Cortex of kidney (tissue), 1 donor: ENCODE measurements at places on chromosomes 3 and 15.

- DNase-seq = no peak
These were observed 369.1 kb downstream of the RORA start for GRCh38 chr15:60859996-60860494.

- no peak for DNase-seq
These were observed 1.6 kb upstream of the FHIT start for GRCh38 chr3:61252836-61253235.

- DNase-seq = no peak
These were observed 245.1 kb downstream of the XXYLT1 start for GRCh38 chr3:195025884-195026200.

DNA sequence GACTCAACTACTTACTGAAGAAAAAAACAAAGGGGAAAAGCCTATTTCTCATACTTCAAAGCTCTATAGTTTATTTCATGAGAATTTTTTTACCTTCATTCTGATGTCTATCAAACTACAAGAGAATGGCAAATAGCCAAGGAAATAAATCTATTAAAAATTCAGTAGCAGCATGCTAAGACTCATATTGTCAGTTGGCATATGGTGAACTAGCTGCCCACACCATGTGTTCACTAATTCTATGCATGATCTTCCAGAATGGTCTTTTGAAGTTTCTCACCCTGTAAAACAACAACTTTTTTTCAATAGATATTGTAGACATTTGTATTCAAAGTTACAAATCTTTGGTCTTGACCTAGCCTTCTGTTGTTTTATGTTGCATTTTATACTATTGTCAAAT lies 386.2 kb downstream of the RSL24D1 start:
- no peak for DNase-seq

GRCh38 chr3:42708611-42709151 lies 6.1 kb upstream of the HHATL start:
- DNase-seq = no peak

DNA sequence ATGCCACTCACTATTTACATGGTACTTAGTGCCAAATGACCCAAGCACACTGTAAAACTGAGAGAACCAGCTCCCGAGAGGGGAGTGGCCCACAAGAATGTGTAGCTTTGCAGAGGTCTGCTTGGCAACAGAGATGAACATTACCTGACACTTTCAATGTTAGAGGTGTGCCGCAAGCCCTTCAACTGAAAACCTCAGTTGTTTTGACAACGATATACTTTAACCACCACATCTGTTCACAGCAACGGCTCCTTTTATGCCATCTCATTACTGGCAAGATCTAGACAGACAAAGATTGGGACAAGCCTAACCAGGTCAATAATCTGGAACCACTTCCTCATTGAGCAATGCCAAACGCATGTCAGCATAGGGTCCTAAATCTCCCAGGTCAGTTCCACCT lies 23.7 kb downstream of the NEK10 start:
- DNase-seq = no peak

DNA sequence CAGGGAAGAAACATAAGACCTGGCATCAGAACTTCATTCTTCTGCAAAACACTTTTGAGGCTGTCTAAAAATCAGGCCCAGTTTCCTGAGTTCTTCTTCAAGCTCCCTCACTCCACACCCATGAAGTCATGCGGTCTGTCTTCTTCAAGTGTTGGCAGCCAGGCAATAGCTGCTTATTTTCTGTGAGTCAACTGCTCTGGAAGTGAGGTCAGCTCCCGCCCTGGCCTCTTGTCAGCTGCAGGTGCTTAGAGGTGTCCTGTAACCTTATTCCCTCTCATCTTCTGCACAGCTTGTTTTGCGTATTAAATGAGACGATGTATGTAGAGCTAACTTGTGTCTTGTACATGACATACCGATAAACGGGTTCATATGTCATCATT lies 226.1 kb downstream of the ADAMTS17 start:
- no peak for DNase-seq

DNA sequence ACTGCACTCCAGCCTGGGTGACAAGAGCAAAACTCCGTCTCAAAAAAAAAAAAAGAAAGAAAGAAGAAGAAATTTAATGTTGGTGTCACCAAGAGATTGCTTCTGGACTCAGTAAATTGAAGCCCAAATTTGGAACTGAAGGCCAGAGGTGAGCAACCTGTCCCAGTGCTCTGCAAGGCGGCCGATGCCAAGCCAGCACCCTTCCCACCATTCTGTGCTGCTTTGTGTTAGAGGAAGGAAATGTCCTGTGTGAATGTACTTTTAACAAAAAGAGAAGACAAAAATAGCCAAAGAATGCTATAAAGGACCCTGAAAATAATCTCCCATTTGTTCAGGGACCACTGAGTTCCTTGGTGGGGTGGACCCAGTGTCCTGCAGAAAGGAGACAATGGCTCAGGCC lies 44.6 kb downstream of the CDC25A start:
- DNase-seq = no peak

- DNase-seq = no peak
These were observed 21.9 kb downstream of the ZFAND6 start for GRCh38 chr15:80081390-80081789.

DNA sequence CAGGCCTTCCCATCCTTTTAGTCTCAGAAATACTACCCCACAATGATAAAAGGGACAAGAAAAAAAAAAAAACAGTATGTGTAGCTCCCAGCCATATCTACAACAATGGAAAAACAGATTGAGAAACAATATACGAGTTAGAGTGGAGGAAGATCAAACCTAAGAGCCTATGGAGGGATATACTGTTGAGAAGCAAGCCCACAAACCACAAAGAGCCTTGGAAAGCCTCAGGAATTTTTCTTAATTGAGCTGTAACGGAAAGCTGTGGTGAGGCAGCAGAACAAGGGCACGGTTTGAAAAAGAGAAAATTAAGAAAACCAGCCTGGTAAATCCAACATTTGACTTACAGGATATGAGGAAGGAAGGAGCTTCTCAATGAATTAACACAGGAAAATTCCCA lies 21.4 kb downstream of the KPNA1 start:
- no peak for DNase-seq

DNA sequence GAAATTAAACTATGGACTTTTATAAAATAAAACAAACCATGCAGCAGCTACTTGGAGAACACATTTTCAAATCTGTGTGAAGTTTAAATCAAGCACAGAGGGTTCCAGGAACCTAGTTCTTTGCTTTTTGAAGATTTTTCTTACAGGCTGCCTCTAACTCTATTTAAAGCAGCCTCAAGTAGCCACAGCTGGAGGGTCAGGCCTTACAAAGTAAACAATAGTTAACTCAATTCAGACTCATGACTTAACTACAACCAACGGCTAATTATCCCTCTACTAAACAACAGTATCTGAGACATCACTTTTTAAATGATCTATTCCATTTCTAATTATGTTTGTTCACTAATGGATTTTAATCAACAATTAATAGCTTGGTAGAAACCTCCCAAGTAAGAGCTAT lies 9.8 kb downstream of the LRIG1 start:
- no peak for DNase-seq

- no peak for DNase-seq
These were observed 81.0 kb downstream of the PLXNA1 start for GRCh38 chr3:127063916-127064315.

- no peak for DNase-seq
These were observed 20.7 kb downstream of the POPDC2 start for GRCh38 chr3:119639494-119640350.

GRCh38 chr15:25946241-25946805 lies 83.2 kb upstream of the ATP10A start:
- DNase-seq = no peak

DNA sequence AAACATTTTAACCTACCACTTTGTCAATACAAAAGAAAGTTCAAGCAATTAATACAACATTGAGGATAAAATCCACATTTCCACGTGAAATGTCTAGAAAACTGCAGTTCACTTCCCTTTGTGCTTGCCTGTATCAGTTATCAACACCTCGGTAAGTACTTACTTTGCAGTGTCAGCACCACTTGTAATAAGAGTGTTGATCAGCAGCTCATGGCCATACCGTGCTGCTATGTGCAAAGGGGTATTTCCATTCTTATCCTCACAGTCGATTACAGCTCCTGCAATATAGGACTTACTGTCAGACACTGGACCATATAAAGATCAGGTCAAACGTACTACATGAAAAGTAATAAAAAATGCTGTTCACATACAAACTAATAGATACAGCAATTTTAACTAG lies 84.4 kb downstream of the ANKRD28 start:
- DNase-seq = no peak

DNA sequence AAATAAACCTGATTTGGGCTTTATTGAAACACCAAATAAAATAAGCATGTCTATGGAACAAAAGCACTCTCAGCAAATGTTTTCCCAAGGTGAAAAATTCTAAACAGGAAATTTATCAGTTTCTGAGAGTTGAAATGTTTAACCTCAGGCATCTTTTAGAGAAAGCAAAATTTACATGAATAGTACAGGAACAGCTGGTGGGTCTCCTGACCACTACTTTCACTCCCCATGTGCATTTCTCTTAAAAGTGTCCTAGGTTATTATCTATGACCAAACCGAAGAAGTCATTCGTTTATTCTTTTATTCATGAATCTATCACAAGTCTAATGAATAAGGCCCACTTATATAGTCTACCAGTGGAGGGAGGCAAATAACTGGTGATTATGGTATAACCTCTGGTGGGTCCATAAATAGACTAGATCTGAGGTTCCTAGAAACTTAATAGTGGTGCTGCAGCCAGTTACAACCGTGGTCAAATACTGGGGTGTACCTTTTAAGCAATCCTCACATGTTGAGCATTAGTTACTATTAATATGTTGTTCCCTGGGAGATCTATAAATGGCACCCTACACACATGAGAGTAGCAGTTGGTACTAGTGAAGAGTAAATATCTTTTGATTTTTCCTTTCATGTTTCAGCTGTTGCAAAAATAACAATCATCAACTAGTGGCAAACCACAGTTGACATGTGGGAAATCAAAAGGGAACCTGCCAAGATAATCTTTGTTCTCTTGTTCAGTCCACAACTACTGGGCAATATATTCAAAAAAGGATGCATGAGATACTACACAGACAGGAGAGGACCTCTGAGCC lies 169.3 kb upstream of the STAC start:
- no peak for DNase-seq

- DNase-seq = no peak
These were observed 109.8 kb downstream of the XRN1 start for GRCh38 chr3:142337994-142338393.

- DNase-seq = no peak
These were observed 33.6 kb downstream of the ADAMTS17 start for GRCh38 chr15:100308213-100308600.

DNA sequence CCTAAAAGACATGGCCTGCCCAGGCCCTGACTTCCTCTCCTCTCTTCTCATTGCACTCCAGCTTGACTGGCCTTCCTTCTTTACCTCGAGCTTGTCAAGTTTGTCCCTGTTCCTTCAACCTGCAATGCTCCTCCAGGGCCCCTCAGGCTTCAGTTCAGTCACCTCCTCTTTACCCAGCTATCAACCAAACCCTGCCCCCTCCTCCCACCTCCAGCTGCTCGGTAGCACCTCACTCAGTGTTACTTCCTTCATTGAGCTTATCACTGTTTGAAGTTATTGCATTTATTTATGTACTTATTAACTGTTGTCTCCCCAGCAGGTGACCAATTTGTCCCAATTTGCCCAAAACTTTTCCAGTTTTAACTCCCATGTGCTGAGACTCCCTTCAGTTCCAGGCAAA lies 95.8 kb upstream of the UBE2E1 start:
- DNase-seq = no peak

- DNase-seq = no peak
These were observed 1045.7 kb upstream of the CFAP20DC start for GRCh38 chr3:60095516-60095915.

GRCh38 chr15:59722037-59722436 lies 32.9 kb upstream of the BNIP2 start:
- no peak for DNase-seq

DNA sequence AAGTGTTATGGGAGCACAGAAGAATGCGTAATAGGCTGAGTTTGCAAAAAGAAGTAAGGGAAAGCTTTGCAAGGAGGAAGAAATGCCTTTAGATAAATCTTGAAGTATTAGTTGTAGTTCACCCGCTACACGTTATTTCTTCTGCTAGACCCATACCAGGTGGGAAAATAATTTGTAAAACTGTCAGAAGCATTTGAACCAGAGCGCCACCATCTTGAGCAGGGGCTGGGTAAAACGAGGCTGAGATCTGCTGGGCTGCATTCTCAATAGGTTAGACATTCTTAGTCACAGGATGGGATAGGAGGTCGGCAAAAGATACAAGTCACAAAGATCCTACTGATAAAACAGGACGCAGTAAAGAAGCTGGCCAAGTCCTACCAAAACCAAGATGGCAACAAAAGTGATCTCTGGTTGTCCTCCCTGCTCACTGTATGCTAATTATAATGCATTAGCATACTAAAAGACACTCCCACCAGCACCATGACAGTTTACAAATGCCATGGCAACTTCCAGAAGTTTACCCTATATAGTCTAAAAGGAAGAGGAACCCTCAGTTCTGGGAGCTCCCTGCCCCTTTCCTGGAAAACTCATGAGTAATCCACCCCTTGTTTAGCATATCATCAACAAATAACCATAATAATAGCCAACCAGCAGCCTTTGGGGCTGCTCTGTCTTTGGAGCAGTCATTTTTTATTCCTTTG lies 50.0 kb upstream of the ZNF280D start:
- DNase-seq = no peak

DNA sequence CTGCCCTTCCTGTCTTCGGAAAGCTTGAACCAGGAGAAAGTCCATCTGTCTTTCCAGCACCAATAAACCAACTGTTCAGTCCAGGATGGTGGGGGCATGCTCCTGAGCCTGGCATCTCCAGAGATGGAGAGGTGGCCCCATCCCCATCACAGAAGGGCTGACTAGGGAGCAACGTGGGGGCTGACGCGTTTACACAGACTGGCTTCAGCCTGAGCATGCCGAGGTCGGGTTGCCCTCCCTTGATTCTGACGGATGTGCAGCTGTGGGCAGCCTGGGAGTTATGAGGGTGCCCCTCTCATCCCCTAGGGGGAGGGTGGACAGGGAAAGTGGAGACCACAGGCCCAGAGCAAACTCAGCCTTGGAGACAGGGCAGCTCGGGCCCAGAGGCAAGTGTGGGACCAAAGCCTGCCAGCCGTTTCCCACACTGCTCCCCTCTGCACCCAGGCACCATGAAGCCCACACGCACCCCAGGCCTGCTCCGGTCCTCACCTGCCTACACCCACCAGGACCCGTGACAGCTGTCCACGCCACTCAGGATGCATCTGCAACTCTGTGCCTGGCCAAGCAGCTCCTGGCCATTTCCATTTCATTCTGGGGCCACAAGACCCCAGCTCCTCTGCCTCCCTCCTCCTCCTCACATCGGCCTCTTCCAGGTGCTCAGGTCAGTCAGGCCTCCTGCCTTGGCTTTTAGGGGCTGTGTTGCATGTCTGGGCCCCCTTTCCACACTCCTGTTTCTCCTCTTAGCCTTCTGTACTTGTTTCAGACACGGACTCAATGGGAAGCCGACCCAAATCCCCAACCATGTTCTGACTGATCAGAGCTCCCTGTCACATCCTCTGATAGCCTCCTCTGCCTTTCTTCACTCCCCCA lies 48.2 kb upstream of the SLC41A3 start:
- no peak for DNase-seq

DNA sequence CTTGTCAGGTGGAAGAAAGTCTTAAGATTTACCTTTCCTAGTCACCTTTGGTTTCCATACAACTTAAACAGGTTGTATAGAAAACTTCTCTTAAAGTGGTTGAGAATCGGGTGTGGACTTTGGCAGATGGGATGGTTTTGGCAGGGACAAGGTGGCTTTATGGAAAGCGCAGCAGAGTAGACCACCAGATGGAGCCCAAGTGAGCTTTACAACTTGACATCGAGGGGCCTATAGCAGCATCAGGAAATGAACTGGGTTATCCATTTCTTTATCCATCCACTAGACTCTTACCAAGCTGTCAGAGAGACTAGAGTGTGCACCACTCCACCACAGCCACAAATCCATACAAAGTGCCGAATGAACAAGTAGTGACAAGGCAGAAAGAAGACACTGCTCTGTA lies 85.3 kb upstream of the MBNL1 start:
- DNase-seq = no peak
